Naive B cell (primary cell): ENCODE measurements at places on chromosomes 2 and 18. TPM values are rescaled to one million over a fixed set of nuclear protein-coding genes. Genes with fewer than 3 reads are reported as not detected.
A peak's percentile ranks its signal among the peaks of the same experiment; 100 is the strongest.

- DNase-seq: no peak
- H3K36me3 ChIP-seq: no peaks in the 10 kb centered on the region
- H3K27me3 ChIP-seq: peaks cover 12% of the 10 kb centered on the region
- H3K4me1 ChIP-seq: peaks cover 20% of the 10 kb centered on the region
- H3K4me3 ChIP-seq: no peak overlapping the region
These were observed 21.8 kb downstream of the DOK1 start for GRCh38 chr2:74576211-74576862.

DNA sequence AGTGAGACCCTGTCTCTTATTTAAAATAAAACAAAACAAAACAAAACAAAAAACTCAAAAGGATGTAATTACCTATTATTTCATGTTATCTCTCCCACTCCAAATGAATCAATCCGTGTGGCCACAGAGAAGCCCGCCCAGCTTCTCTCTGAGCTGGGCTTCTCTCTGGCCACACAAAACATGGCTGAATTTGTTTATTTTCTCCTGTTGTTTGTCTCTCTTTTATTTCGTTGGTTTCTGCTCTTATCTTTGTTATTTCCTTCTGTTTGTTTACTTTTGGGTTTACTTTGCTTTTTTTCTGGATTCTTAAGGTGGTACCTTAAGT, 1.5 kb upstream of the TRABD2A start:
- H3K4me1 ChIP-seq: peaks cover 58% of the 10 kb centered on the region
- H3K36me3 ChIP-seq: no peaks in the 10 kb centered on the region
- H3K4me3 ChIP-seq: peak overlapping the region; percentile 98

DNA sequence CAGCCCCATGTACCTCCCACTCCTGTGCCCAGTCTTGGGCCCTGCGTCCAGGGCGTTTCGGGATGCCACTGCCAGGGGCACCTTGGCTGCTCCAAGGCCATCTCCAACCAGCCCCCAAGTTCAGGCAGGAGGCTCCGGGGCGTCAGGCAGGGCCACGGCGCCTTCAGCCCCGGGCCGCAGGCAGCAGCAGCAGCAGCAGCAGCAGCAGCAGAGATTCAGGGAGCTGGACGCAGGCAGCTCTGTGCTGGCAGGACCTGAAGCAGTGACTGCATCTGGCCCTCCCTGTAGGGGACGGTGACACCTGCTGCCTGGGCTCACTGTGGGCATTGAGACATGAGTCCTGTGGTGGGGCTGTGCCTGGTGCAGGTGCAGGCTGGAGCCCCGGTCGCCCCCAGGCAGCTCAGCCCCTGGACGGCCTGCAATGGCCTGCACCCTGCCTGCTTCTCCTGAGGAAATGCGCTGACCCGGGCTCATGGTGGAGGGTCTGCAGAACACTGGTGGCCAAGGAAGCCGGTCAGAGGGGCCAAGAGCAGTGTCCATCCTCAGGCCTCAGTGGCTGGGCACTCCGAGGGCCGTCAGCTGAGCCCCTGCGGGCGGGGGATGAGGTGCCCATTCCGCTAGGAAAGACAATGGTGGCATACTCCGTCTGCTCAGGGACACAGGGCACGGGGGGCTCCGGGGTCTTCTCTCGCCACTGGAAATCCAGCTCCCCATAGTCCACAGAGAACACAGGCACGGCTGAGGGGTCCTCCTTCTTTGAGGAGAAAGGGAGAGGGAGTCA, 8.0 kb downstream of the PDCD1 start:
- H3K27ac ChIP-seq: no peak overlapping the region
- DNase-seq: no peak
- H3K4me3 ChIP-seq: no peak overlapping the region
- H3K36me3 ChIP-seq: no peaks in the 10 kb centered on the region
- no peaks in the 10 kb centered on the region for H3K27me3 ChIP-seq

DNA sequence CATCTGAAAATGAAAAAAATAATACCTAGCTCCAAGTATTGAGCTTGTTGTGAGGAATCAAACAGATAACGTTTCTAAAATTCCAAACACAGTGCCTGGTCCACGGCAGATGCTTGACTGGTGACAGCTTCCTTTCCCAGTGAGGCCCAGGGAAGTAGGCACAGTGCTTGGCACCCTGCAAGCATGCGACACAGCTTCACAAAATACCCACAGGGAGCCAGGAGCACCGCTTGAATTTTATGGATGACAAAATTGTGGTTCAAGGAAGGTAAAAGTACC, 205.1 kb upstream of the TNP1 start:
- H3K27me3 ChIP-seq: peaks cover 29% of the 10 kb centered on the region
- no peak overlapping the region for H3K4me3 ChIP-seq
- H3K4me1 ChIP-seq: no peaks in the 10 kb centered on the region
- DNase-seq: no peak
- peaks cover 4% of the 10 kb centered on the region for H3K36me3 ChIP-seq

DNA sequence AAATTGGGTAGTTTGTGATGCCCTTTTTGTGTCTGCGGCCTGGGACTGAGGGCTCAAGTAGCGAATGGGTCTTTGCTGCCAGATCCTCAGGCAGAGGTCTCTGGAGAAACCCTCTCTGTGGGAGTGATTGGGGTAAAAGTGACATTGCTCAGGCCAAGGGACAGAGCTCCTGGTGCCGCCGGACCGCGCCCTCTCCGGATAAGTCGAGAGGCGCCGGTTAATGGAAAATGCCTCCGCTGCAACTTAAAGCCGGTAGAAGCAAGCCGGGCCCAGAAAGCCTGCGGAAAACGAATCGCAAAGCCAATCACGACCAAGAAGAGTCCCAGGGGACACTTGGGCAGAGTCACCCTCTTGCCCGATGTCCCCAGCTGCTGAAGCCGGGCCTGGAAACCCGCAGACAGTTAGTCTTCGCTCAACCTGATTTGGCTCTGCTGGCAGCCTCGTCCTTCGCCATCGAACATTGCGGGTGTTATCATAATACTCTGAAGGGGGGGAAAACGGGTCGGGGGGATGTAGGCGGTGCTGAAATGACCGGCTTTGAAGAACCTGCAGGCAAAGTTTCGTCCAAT, 352 bp upstream of the HOXD12 start:
- peaks cover 20% of the 10 kb centered on the region for H3K4me1 ChIP-seq
- no peak for DNase-seq
- peaks cover 96% of the 10 kb centered on the region for H3K27me3 ChIP-seq
- no peak overlapping the region for H3K4me3 ChIP-seq

GRCh38 chr2:205032093-205032551, 486.8 kb downstream of the PARD3B start:
- no peaks in the 10 kb centered on the region for H3K27me3 ChIP-seq
- no peaks in the 10 kb centered on the region for H3K4me1 ChIP-seq
- no peak for DNase-seq
- H3K27ac ChIP-seq: no peak overlapping the region

DNA sequence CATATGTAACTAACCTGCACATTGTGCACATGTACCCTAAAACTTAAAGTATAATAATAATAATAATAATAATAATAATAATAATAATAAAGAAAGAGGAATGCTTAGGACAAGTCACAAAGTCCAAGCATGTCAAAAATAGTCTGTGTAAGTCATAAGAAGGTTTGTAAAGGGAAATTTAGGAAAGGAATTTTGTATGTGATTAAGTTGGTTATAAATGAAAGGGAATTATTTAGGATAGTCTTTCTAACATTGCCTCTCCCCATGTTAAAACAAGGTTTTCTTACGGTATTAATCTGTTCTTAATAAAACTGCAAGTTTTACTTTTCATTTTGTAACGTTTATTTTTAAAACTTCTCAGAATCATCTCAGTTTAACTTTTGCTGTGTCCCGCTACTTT, 62.8 kb downstream of the SESTD1 start:
- H3K4me1 ChIP-seq: peaks cover 8% of the 10 kb centered on the region
- H3K27me3 ChIP-seq: no peaks in the 10 kb centered on the region
- no peak overlapping the region for H3K27ac ChIP-seq

DNA sequence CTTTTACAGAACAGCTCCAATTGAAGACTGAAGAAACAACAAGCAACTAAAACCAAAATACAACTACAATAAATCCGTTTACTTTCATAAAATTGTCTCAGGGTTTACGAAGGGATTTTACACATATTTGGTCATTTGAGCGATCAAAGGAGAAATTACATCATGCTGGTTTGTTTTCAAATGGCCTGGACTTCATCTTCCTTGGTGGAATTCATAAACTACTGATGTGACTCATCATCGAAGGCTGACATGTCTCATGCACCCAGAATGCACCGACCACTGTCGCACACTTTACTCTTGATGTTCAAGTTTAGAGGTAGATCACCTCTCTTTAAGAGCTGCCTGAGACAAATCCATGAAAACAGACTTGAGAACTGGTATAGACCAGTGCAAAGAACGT, 25.6 kb upstream of the PMAIP1 start:
- no peak overlapping the region for H3K27ac ChIP-seq
- no peak for DNase-seq
- peaks cover 31% of the 10 kb centered on the region for H3K4me1 ChIP-seq
- no peak overlapping the region for H3K4me3 ChIP-seq
- peaks cover 7% of the 10 kb centered on the region for H3K36me3 ChIP-seq

- peak overlapping the region; percentile 84 for H3K4me3 ChIP-seq
- peaks cover 22% of the 10 kb centered on the region for H3K4me1 ChIP-seq
- no peak overlapping the region for H3K27ac ChIP-seq
- no peaks in the 10 kb centered on the region for H3K36me3 ChIP-seq
These were observed 1.6 kb upstream of the MTA3 start for GRCh38 chr2:42566837-42567321.

DNA sequence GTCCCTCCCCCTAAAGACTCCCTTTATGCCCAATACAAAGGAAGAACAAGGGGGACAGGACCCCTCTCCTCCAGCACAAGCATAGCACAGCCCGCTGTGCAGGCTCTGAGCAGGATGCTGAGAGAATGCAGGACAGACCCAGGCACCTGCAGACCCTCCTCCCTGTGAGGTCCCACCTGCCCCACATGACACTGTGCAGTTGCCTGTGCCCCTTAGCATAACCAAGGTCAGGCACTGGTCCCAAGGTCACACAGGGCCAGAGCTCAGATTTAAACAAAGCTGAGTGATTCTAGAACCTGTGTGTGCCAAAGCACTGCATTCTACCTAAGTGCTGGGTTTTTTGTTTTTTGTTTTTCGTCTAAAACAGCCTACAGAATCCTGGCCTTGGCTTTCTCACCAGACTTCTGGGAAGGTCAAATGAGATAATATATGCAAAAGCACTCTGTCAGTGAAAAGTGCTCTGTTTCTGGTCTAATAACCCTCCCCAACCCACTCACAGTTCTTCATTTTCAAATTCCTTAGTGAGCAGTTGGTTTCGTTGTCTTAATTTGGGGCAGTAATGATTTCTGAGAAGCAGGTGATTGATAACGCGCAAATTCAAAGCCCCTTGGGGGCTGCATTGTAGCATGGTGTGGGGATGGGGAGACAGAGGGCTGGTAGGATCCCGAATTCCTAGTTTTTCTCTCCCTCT, 125.7 kb downstream of the KCTD1 start:
- peaks cover 10% of the 10 kb centered on the region for H3K27me3 ChIP-seq
- H3K4me3 ChIP-seq: no peak overlapping the region
- no peaks in the 10 kb centered on the region for H3K36me3 ChIP-seq
- DNase-seq: no peak

DNA sequence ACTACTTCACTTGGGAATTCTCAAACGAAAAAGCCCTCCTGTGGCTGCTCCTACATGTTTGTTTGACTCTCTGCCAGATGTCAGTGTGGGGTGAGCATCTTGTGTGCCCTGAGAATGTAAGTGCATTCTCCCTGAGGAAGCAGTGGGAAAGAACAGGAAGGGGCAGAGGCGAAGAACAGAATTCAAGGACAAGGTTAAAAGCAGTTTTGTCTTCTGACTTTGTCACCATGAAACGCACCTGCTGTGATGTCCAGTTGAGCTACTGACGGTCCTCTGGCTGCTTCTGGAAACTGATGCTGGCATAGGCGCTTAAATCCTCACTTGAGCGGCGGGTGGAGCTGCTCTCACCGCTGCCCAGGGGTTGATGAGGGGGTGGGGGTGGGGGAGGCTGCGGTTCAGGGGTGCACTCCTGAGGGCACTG, 4.9 kb downstream of the IRS1 start:
- no peak overlapping the region for H3K4me3 ChIP-seq
- H3K36me3 ChIP-seq: no peaks in the 10 kb centered on the region
- H3K27ac ChIP-seq: peak overlapping the region; percentile 44
- no peaks in the 10 kb centered on the region for H3K27me3 ChIP-seq

DNA sequence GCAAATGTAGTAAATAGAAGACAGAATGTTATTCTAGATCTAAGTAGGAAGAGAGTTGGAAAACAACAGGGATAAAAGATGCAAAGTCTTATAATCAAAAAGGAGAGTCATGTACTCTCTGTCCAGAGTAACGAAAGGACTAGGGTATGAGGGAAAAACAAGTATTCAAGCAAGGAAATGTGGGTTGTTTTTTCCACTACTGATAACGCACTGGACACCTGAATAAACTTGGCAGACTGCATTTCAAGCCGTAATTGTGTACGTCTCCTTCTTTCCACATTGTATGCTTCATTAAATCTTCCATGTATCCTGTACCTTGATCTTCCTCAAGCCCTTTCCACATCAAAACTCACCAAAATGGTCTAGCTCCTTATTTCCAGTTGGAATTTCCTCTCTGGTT, 420.6 kb downstream of the ZEB2 start:
- no peaks in the 10 kb centered on the region for H3K4me1 ChIP-seq
- no peaks in the 10 kb centered on the region for H3K27me3 ChIP-seq
- H3K4me3 ChIP-seq: no peak overlapping the region
- no peak overlapping the region for H3K27ac ChIP-seq

- H3K36me3 ChIP-seq: peaks cover 9% of the 10 kb centered on the region
- peaks cover 59% of the 10 kb centered on the region for H3K4me1 ChIP-seq
- H3K4me3 ChIP-seq: peak overlapping the region; percentile 25
- no peaks in the 10 kb centered on the region for H3K27me3 ChIP-seq
- no peak for DNase-seq
These were observed 150.9 kb upstream of the REV1 start for GRCh38 chr2:99640635-99641151.

GRCh38 chr2:10722252-10722825, 909 bp downstream of the ATP6V1C2 start:
- DNase-seq: no peak
- H3K4me3 ChIP-seq: peak overlapping the region; percentile 76
- peaks cover 53% of the 10 kb centered on the region for H3K27me3 ChIP-seq
- peaks cover 14% of the 10 kb centered on the region for H3K4me1 ChIP-seq
- H3K27ac ChIP-seq: no peak overlapping the region
- H3K36me3 ChIP-seq: no peaks in the 10 kb centered on the region

DNA sequence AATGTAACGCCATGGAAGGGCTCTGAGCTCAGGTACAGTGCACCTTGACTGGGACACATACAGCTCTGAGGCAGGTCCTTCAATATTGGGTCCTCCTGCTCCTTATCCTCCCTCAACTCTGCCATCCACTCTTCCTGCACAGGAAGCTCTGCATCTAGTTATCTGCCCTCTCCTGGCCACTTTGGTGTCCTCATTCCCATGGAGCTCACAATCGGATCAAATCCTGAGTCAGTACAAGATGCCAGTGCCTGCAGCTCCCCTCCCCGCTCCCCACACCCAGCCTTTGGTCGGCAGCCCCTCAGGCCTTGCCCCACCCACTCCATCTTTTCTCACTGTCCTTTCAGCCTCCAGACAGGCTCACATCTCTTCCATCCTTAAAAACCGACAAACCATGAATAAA, 58.0 kb downstream of the LRRFIP1 start:
- no peaks in the 10 kb centered on the region for H3K27me3 ChIP-seq
- H3K4me3 ChIP-seq: no peak overlapping the region
- H3K4me1 ChIP-seq: peaks cover 44% of the 10 kb centered on the region
- peak overlapping the region; percentile 83 for H3K27ac ChIP-seq
- DNase-seq: no peak
- no peaks in the 10 kb centered on the region for H3K36me3 ChIP-seq

FBXO36 gene
- polyA plus RNA-seq: 0.24 TPM

CFAP210 gene
- not detected for polyA plus RNA-seq

ANKRD29 gene
- not detected for polyA plus RNA-seq

FHOD3 gene
- not detected for polyA plus RNA-seq
